ENCODE measurements at places on chromosomes 3 and 15.

DNA sequence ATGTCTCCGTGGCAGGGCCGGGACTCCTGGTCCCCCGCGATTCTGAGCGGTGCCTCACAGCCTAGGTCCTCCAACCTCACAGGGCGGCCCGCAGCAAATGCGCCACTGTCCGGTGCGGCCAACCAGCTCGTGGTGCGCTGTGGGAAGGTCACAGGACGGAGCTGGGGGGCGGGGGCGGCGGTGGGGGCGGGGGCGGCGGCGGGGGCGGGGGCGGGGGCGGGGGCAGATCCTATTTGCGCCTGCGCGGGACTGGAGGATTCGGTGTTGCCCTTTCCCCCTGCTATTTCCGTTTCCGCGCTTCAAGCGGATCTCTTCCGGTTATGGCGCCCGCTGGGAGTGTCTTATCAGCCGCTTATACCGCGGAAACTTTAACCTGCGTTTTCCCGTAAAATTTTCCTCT is 106.7 kb upstream of the SNRPN start:
- DNase-seq = no peak

- DNase-seq = no peak
Observed at GRCh38 chr3:82122554-82123345, 361.3 kb upstream of the GBE1 start.

DNA sequence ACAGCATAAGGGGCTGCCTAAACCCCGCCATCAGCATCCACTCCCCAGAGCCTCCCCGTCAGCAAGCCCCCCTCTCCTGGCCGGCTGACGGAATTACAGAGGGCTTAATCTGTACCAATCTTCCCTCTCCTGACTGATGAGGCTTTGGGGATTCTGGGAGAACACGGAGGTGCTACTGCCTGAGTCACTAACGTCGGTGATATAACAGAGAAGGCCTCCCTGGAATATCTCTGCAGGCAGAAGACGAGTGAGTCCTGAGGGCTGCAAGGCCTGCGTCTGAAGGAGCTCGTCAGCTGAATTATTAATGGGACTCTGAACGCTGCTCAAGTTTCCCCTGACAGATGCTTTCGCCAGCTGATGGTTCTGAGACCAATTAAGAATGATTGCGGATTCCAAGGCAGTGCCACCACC is 147.7 kb downstream of the XXYLT1 start:
- DNase-seq = no peak

DNA sequence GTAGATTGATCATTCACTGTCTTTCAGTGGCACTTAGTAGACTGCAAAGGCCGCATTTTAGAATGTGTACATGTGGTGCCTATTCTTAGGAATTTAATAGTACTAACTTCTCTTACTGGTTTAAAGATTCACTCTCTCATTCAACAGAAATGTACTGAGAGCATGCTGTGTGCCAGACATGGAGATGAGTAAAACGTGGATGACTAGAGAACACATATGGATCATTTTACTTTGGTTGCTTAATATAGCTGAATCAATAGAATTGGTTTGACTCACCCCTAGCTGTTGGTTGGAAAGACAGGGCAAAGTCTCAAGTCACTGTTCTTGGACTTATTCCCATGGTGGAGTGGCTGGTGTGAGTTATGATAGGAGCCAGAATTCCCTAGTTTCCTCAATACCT is 109.1 kb upstream of the TNFAIP8L3 start:
- peak; percentile 45 for DNase-seq

DNA sequence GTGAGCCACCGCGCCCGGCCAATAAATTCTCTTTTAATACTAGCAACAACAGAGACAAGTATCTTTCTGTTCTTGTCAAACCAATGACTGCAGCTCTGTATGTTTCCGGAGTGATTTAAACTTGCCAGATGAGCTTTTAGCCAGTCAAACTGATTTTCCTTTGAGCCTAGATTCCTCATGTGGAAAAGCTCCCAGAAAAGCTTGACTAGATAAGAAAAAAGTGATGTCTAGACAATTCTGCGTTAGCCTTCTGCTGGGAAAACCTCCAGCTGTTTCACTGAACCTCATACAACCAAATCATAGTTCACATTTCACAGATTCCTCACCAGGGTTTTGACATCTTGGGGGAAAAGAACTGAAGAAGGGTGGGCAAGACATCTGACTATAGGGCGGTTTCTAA is 78.6 kb downstream of the MAGI1 start:
- DNase-seq = no peak
